ENCODE measurements at places on chromosomes 7 and 10.

- no peak for DNase-seq
Observed at GRCh38 chr10:5782174-5782573, 31.1 kb downstream of the GDI2 start.

DNA sequence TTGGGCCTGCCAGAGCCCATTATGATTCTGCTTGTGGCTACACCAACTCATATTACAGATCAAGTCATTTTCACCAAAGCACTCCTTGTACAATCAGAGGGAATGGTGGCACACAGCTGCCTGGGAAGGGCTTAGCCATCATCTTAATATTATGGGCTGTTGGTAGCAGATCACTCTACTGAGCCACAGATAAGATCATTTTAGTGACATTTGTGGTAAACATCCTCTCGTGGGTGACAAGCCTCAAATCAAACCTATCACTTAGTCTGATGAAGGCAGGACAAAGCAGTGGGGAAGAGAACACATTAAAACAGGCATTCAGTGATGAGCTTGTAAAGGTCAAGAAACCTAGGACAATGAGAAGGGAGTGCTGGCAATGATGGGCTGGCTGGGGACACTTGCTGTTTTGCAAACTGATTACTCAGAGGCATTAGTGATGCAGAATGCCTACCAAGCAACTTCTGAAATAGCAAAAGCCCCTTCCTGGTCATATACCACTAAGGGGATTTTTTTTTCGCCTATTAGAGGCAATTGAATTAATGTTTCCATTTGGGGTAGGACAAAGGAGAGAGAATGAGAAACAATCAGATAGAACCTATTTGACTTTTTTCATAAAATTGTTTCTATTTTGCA is 137.5 kb upstream of the WDR11 start:
- DNase-seq = no peak

- no peak for DNase-seq
Observed at GRCh38 chr10:6657669-6658068, 77.6 kb upstream of the PRKCQ start.

DNA sequence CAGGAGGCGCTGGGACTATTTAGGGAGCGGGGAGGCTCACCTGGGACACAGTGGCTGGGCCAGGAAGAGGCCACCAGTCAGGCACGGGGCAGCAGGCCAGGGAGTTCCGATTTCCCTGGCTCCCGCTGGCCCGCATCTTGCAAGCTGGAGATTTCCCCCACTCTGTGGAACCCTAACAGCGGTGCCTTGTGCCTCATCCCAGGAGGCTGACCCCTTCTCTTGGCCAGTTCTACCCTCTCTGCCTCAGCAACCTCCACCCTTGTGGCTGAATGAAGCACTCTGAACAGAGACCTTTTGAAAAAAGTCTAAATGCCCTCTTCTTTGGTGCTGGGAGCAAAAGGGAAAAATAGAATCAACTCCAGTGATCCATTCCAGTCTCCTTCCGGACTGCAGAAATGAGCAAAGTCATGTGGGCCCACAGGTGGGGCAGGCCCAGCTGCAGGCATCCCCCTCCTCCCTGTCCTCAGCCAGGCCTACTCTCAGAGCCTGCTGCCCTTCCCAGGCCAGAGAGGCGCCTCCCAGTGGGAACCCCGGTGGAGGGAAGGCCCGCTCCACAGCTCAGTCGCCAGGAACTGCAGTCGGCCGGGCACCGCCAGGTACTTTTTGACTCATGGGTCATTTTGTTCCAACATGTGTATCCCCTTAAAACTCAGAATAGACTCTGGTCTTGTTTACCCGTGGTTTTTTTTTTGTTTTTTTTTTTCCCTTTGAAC is 155.5 kb downstream of the ZNF248 start:
- no peak for DNase-seq

DNA sequence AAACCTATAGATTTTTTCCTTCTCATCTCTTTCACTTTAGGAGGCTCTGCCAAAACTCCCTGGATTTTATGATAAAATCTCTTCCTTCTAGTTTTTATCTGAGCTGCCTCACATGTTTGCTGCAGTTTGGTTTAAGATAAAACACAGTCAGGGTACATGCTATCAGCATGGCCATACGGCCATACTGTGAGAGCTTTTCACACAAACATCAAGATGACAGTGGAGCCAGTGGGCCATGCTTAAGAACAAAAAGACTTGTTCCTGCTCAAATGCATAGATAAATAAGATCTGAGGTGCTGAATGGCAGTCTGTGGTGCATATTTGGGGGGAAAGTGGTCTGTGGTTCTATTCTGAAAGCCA is 91.0 kb downstream of the ELMO1 start:
- DNase-seq = no peak

GRCh38 chr7:156001496-156002260 is 189.4 kb upstream of the SHH start:
- no peak for DNase-seq

GRCh38 chr7:14793151-14793550 is 109.4 kb downstream of the DGKB start:
- DNase-seq = no peak

DNA sequence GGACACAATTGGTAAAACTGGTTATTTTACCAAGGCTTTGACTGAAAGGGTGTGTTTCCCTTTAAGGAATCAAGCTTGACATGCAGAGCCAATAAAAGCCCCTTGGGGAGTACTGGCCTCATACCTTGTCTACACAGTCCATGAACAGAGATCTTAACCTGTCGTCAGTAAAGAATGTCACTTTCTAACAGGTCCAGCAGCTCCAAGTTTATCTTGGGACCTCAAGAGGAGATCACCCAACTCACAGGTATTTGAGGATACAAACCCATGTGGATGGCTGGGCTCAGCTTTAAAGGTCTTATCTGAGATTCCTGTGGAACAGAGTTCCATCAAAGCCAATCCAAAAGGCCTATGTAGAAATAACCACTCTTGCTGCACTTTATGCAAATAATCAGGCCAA is 61.3 kb downstream of the COA1 start:
- DNase-seq = no peak

DNA sequence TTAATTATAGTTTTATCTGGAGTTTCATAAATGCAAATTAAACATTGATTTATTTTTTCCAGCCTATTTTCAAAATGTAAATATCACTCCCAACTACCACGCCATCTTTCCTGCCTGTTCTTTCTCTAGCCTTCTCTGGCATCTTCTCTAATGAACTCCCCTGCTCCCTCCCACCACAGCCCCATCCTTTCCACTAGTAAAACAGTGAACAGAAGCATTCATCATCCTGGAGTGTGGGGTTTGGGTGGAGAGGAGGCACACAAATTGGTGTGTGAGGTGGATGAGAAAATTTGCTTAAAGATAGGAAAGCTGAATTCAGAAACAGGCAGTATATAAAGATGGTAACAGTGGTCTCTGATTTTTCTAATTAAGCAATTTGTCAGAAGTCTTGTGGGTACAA is 479.4 kb downstream of the ARL4A start:
- DNase-seq = no peak

DNA sequence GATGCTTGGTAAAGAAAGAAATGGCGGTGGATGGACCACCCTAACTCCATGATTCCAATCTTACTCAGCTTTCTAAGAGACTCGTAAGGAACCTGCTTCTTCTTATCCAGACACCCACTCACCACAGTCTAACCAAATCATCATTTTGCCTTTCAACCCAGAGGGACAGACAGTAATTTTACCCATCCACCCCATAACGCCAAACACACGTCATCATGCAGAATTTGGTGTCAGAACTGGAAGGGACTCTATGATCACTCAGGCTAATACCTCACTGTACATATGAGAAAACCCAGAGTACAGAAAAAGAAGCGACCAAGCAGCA is 388 bp downstream of the ECD start:
- no peak for DNase-seq

- DNase-seq = no peak
Observed at GRCh38 chr7:37100735-37101331, 347.8 kb downstream of the ELMO1 start.
